ENCODE measurements at places on chromosomes 1 and 21.
A peak's percentile ranks its signal among the peaks of the same experiment; 100 is the strongest.

GRCh38 chr1:183096894-183097293 lies 73.7 kb downstream of the LAMC1 start:
- DNase-seq: no peak

DNA sequence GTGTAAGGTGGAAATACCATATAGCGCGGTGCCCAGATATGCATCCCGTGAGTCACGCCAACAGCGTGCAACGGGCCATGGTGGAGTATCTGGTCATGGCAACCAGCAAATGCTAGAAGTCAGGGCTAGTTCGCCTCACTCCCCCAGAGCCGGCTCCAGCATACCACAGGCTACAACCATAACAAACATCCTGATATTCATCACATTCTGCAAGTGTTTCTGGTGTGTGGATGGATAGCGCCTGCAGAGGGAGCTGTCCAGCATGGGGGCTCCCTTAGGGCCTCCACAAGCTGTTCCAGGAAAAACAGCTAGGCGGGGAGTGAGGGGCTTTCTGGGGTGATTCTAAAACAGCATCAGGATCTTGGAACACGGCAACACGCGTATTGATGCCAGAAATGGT lies 6.8 kb downstream of the C1orf198 start:
- DNase-seq: no peak

GRCh38 chr1:158116311-158117167 lies 64.2 kb upstream of the CD1D start:
- no peak for DNase-seq

DNA sequence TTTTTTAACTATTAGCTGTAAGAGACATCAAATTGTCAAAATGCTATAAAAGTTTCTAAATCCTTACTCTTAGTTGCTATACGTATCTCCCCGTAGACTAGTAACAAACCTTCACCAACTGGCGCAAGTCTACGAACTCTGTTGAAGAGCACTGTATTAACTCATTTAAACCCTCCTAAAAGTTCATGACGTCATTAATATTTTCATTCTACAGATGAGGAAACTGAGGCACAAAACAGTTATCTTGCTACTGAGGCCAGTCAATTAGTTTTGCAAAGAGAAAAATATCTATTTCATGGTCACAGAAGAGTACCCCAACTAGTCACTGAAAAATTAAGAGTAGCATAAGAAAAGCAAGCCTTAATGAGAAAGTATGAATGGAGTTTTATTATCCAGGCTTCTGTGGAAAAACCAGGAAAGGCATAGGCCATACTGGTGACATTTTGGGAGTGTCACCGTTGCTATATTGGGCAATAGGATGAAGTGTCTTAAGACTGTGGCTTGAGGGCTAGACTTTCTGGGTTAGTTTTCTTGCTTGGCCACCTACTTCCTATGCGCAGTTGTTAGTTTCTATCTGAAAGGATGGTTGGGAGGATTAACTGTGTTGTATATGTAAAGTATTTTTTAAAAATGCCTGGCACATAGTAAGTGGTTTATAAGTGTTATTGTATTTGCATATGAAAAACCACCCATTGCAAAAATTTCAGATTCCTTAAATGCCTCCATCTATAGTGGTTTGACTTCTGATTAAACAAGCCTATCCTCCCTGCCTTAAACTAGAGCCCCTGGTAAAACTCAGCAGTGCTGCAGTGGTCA lies 52.4 kb upstream of the SYT14 start:
- DNase-seq: no peak

DNA sequence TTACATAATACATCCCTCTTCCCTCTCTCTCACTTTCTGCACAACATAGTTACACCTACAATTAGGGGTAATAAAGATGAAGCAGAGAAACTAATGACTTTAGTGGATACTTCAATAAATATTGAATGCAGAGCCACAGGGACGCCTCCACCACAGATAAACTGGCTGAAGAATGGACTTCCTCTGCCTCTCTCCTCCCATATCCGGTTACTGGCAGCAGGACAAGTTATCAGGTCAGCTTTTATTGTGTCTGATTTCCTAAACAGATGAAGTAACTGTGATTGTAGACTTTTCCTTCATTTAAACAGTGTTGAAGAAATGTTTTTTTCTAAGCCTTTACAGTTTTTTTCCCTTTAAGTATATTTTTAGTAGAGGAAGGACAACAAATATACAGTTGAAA lies 281.6 kb downstream of the TPR start:
- DNase-seq: no peak

- DNase-seq: no peak
Measured at GRCh38 chr1:116574581-116575291, 3.9 kb upstream of the CD58 start.

DNA sequence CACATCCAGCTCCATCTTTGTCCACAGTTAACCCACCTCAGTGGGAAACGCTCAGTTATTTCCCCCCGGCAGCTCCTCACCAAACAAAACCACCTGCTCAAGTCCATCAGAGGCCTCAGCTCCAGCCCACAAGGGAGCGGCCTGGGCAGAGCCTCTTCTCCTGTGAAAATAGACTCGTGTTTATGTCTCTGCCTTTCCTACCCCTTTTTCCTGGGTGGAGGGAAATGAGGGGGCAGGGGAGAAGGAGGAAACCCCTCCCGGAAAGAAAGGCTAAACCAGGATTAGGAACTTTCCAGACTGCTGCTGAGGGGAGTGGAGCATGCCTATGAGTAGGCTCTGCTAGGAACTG lies 81.6 kb downstream of the PAX7 start:
- DNase-seq: no peak

- no peak for DNase-seq
Measured at GRCh38 chr1:245652660-245653427, 498.1 kb downstream of the KIF26B start.

DNA sequence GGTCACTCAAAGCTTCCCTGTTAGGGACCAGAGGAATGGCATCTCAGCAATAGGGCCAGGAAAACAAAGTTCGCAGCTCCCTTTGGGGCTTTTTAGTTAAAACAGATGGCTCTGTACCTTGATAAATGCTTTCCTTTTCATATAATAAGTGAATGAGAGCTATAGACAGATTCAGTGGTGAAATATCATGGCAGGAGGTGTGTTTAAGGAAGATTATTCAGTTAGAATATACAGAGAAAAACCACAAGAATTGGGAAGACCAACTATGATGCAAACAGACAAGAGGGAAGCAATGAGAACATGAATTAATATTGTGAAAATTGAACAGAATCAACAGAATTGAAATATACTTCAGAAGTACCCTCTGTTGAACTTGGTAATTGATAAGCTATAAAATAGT lies 379.4 kb downstream of the PLPP3 start:
- DNase-seq: no peak

GRCh38 chr1:12438349-12438924 lies 179.6 kb downstream of the DHRS3 start:
- peak; percentile 40 for DNase-seq

All from GM18507 (cell line).